Fibroblast of skin of abdomen (primary cell): ENCODE measurements at places on chromosomes 1 and 21.

GRCh38 chr1:209248649-209249279 lies 334.8 kb upstream of the CAMK1G start:
- DNase-seq: peak; percentile 51

DNA sequence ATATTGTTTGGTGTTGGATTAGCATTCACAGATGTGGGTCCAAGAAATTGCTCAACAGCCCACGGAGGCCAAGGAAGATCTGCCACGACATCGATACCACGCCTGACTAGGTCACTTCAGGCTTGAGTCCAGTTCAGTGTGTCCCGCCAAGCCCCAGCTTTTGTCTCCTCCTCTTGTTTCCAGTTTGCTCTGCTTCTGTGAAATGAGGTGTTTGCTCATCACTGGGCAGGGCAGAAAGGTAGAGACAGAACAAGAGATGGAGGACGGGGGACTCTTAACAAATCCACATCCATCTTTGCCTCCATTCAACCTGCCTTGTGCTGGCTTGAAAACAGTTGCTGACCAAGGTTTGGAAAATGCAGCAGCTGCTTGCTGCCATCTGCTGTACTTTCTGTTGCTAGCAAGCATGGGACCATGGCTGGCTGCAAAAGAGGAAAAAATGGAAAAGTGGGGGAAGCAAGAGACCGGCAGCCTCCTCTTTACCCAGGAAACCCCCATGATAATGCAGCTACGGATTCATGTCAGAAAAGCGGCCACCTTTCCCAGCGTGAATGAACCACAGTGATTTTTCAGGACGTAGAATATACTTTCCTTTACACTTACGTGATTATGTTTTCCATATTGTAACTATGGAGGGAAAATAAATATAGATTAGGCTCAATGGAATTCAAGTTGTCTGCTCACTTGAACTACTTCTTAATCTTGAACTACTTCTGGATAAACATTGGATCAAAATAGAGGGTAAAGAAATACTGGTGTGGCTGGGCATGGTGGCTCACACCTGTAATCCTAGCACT lies 80.2 kb upstream of the GREM2 start:
- DNase-seq: peak; percentile 65

- no peak for DNase-seq
These were observed 324.0 kb upstream of the NEGR1 start for GRCh38 chr1:72606216-72606810.

DNA sequence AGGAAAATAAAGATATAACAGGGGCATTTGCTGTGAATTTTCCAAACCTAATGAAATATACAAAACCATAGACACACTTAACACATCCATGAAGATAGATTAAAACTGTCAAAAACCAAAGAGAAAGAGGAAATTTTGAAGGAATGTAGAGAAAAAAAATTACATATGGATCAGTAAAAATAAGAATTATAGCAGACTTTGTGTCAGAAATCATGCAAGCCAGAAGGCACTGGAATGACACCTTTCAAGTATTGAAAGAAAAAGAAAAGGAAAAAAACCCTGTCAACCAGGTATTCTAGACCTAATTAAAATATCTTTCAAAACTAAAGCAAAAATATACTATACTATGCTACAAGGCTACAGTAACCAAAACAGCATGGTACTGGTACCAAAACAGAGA lies 125.8 kb upstream of the PALMD start:
- no peak for DNase-seq

- peak; percentile 60 for DNase-seq
These were observed 87.2 kb downstream of the SPAG17 start for GRCh38 chr1:118097622-118098348.
